ENCODE measurements at places on chromosomes 6 and 20.

DNA sequence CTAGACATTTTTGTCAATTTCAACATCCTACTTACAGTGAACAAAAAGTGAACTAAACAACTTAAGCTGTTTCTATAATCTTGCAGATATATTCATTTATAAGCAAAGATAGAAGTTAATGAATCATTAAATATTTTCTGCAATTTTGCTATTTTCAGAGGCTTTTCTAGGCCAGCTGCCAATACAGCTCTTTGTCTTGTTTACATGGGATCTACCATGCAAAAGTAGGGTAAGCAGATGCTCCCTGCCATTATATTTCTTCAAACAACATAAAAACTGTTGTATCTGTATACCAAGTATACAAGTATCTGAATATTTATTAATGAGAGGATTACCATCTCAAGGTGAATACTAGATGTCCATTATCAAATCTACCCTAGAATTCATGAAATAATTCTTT lies 15.4 kb downstream of the PNISR start:
- no peak for DNase-seq

- DNase-seq, result no peak
Measured at GRCh38 chr20:38229376-38230252, 30.9 kb downstream of the KIAA1755 start.

DNA sequence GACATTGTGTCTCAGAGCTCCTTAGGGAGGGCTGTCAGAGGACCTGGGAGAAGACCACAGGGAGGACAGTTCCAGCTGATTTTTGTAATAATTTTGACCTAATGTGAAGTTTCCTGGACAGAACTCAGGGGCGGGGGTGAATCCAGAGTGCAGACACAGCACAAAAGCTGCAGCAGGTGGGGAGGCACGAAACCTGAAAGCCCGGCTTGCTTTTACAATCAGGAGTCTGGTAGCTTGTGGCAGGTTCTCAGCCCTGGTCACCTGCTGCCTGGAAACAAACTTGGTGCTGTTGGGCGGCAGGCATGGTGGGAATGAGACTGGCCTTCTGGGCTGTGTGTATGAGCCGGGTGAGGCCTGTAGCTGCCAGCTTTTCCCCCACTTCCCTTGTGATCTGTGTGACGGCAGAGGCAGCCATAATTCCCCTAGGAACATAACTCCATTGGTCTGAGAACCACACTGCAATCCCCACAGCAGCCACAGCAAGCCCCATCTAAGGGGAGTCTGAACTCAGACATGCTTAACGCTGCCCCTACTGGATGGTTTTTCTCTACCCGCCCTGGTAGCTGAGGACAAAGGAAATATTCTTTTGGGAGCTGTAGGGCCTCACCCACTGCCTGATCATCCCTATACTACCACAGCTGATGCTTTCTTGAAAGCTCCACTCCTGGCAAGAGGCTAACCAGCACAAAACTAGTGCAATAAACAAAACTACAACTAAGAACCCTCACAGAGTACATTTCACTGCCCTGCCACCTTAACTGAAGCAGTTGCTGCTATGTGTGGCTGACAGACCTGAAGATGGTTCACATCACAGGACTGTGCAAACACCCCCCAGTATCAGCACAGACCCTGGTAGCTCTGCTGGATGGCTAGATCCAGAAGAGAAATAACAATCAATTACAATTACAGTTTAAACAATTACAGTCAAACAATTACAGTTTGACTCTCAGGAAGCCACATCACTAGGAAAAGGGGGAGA lies 1055.1 kb upstream of the GJE1 start:
- DNase-seq, result no peak

DNA sequence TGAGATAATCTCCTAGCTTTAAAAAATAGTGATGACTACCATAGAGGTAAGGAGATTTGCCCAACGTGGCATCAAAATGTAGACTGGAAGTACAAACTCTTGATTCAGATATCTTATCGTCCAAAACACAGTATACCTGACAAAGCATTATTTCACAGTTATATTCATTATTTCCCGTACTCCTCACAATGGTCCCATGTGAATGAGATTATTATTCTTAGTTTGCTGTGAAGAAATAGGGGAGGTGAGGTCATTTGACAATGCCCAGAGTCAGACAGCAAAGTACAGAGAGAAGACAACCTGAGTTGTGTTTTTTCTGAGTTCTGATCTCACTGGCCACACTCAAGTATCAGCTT lies 1.2 kb upstream of the TFB1M start:
- no peak for DNase-seq

DNA sequence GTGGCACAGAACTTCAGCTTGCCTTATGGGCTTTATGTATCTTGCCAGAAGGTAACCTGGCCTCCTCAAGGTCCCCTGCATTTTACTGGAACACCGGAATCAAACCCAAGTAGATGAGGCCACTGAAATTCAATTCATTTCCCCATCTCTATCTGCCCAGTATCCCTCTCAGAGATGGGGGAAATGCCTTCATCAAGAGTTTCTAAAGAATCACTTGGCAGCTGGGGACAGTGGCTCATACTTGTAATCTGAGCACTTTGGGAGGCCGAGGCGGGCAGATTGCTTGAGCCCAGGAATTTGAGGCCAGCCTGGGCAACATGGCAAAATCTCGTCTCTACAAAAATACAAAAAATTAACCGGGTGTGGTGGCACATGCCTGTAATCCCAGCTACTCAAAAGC lies 12.9 kb downstream of the MDGA1 start:
- no peak for DNase-seq

DNA sequence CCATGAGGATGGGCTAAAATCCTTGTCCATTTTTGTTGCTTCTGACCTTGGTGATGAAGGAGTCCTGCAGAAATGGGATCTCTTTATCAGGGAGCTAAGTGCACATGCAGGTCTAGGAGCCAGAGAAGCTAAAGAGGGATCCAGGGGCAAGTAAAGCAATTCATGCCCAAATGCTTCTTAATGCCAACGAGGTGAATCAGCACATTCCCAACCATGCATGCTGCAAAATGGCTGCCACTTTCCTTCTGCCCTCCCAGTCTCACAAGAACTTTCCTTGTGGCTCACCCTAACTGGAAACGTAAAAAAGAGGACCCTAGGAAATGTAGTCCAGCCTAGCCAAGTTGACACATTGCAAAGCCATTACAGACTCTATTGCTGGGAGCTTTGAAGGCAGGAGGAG lies 298.4 kb downstream of the MAFB start:
- DNase-seq, result no peak

- DNase-seq, result no peak
Measured at GRCh38 chr6:11595903-11596302, 58.4 kb downstream of the TMEM170B start.

- DNase-seq, result no peak
Measured at GRCh38 chr6:64062960-64063683, 427.5 kb downstream of the PHF3 start.

- no peak for DNase-seq
Measured at GRCh38 chr6:109118337-109118736, 23.0 kb downstream of the CEP57L1 start.

DNA sequence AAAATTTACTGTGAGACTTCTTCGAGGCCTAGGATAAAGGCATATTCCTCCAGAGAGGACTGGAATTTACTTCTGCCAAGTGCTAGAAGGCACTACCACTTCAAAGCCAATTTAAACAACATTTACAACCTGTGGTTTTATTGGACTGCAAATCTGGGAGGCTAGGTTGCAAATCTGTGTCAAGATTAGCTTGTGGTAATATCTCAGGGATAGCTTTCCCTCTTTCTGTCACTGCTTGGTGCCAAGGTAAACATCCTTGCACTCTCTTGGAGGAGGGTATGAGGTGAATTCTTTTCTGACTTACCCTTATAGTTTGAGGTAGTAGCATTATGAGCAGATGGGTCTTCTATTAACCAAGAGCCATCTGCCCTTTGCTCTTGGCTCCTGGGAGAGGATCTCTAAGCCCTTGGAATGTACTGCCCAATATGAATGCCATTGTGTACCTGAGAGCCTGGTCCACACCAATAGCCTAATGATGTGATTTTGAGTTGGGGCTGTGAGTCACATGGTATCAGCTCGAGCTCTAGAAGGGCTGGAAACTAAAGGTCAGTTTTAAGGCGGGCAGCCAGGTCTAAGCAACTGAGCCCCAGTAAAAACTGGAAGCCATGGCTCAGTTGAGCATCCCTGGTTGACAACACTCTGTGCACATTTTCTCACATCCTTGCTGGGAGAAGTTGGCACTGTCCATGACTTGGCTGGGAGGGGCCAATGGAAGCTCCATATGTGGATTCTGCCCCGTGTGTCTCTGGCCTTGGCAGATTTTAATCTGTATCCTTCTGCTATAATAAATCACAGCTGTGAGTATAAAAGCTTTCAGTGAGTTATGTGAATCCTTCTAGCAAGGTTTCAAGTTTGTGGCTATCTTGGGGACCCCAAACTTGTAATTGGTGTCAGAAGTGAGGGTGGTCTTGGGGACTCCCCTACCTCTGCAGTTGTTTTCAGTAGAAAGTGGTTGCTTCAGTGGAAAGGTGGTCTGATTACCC lies 188.1 kb downstream of the UBE3D start:
- no peak for DNase-seq

GRCh38 chr6:160971171-160971570 lies 20.4 kb upstream of the MAP3K4 start:
- DNase-seq, result no peak

- no peak for DNase-seq
Measured at GRCh38 chr6:44131892-44132291, 4.5 kb downstream of the TMEM63B start.

DNA sequence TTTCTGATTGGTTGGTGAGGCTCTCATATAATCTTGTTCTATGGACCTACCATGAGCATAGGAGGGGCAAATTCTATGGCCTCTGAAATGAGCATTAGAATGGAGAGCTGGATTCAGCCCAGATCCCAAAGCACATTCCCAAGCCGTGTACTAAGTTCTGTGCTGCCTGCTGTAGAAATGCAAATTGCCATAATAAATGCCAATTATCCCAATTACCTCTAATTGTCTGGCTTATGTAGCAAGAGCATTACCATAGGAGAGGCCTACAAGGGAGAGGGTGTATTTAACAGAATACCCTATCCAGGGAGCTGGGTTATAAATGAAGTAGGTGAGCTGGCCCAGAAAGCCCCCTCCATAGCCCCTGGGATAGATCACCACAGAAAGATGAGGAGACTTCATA lies 126.8 kb downstream of the LRFN2 start:
- DNase-seq, result no peak

All from stimulated activated CD4-positive, alpha-beta T cell treated with anti-CD3 and anti-CD28 coated beads, Interleukin-12 subunit alpha, Interleukin-12 subunit beta, amount 100 ng/mL, for 48 hours (primary cell).